Glutamatergic neuron (in vitro differentiated cells): ENCODE measurements at places on chromosomes 1 and 21.

- DNase-seq, result peak; percentile 63
- no peaks in the 10 kb centered on the region for H3K4me1 ChIP-seq
- H3K27me3 ChIP-seq, result peaks cover 4% of the 10 kb centered on the region
- no peak overlapping the region for H3K27ac ChIP-seq
- H3K4me3 ChIP-seq, result no peak overlapping the region
- no peaks in the 10 kb centered on the region for H3K36me3 ChIP-seq
Observed at GRCh38 chr1:10980094-10980577, 32.3 kb upstream of the TARDBP start.

DNA sequence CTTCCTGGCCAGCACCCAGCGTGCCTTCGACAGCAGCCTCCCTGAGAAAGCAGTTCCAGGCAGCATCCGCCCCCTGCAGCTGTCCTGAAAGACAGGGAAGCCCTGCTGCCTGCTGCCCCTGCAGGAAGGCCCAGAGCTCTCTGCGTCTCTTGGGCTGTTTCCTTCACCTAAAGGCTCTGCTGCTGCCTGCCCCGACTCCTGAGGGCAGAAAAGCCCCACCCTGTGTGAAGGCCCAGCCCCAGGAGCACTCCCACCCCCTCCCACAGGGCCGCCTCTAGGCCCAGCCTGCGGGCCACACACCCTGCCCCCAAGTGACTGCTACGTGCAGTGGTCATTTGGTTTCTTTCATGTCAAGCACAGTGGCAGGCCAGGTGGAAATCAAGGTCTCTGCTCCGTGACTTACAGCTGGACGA is 12.4 kb downstream of the RIPK4 start:
- peak overlapping the region; percentile 56 for H3K27ac ChIP-seq
- H3K36me3 ChIP-seq, result no peaks in the 10 kb centered on the region
- H3K27me3 ChIP-seq, result peaks cover 6% of the 10 kb centered on the region
- H3K4me3 ChIP-seq, result no peak overlapping the region
- H3K4me1 ChIP-seq, result peaks cover 35% of the 10 kb centered on the region

DNA sequence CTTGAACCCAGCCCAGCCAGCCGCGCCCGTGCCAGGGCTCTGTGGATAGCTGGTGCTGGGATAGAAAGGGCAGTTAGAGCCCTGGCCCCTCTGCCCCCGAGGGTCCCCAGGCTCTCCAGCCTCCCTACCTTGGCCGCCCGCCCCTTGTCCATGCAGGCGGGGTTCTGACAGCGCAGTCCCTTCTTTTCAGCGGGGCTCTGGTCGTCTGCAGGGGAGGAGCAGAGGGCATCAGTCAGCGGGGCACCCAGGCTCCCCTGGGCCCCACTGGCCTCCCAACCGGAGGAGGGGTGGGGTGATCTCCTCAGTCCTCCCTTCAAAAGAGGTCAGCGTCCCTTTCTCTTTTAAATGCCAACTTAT is 4.9 kb upstream of the PLEKHG5 start:
- DNase-seq, result no peak
- no peaks in the 10 kb centered on the region for H3K36me3 ChIP-seq
- peaks cover 2% of the 10 kb centered on the region for H3K27me3 ChIP-seq

GRCh38 chr1:183732236-183732880 is 72.6 kb upstream of the RGL1 start:
- no peaks in the 10 kb centered on the region for H3K36me3 ChIP-seq
- DNase-seq, result no peak
- H3K4me3 ChIP-seq, result no peak overlapping the region
- H3K27ac ChIP-seq, result no peak overlapping the region
- H3K27me3 ChIP-seq, result no peaks in the 10 kb centered on the region

DNA sequence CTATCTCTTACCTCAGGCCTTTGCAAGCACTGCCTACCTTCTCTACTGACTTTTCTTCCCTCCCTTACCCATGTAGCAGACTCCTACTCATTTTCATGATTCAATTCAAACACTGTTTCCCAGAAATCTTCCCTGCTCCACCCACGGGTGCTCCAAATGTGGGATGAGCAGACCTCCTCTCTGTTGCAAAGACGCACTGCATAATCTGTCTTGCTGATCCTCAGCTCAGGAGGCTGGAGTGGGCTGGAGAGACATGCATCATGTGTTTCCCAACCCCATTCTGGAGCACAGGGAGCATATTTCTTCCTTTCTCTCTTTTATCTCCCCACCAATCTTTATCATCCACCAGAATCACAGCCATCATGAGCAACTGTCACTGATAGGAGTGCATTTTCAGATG is 459.9 kb upstream of the NFIA start:
- no peak for DNase-seq
- no peaks in the 10 kb centered on the region for H3K27me3 ChIP-seq
- no peak overlapping the region for H3K27ac ChIP-seq
- H3K4me3 ChIP-seq, result no peak overlapping the region
- H3K4me1 ChIP-seq, result no peaks in the 10 kb centered on the region

GRCh38 chr1:151985768-151986167 is 7.9 kb downstream of the S100A10 start:
- H3K36me3 ChIP-seq, result no peaks in the 10 kb centered on the region
- no peak overlapping the region for H3K27ac ChIP-seq
- H3K27me3 ChIP-seq, result no peaks in the 10 kb centered on the region
- no peak overlapping the region for H3K4me3 ChIP-seq
- peaks cover 8% of the 10 kb centered on the region for H3K4me1 ChIP-seq

GRCh38 chr21:28396421-28396820 is 596.3 kb downstream of the LTN1 start:
- H3K27me3 ChIP-seq, result no peaks in the 10 kb centered on the region
- DNase-seq, result no peak
- H3K27ac ChIP-seq, result no peak overlapping the region
- no peaks in the 10 kb centered on the region for H3K4me1 ChIP-seq
